Kidney (tissue), 22 donors: ENCODE measurements at places on chromosomes 2 and 18.

DNA sequence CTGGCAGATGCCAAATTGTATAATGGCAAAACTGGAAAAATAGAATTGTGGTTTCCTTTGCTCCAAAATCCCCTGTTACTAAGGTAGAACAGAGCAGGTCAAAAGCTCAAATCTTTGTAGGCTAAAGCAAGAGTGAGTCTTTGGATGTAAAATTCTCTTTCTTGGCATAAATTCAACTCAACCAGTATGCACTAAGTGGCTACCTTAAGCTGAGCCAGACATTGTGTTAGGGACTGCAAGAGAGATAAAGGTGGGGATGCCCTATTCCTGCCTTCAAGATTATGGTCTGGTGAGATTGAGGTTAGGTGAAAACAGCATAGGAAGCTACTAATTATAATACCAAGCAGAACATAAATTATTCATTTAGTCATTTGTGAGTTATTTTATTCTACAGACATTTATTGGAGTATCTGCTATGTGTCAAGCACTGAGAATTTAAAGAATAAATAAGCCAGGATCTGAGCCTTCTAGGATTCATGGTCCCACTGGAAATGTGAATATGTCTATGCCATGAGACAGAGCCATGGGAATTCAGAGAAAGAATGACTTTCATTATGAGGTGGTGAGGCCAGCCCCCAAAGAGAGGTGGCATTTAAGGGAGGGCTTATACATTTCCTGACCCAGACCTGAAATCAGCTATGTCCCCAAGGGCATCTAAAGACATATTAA lies 198.0 kb upstream of the NCKAP5 start:
- no peak for DNase-seq

- no peak for DNase-seq
These were observed 604.3 kb upstream of the POU3F3 start for GRCh38 chr2:104249629-104250028.

- no peak for DNase-seq
These were observed 10.4 kb upstream of the FAM228A start for GRCh38 chr2:24164416-24164973.

DNA sequence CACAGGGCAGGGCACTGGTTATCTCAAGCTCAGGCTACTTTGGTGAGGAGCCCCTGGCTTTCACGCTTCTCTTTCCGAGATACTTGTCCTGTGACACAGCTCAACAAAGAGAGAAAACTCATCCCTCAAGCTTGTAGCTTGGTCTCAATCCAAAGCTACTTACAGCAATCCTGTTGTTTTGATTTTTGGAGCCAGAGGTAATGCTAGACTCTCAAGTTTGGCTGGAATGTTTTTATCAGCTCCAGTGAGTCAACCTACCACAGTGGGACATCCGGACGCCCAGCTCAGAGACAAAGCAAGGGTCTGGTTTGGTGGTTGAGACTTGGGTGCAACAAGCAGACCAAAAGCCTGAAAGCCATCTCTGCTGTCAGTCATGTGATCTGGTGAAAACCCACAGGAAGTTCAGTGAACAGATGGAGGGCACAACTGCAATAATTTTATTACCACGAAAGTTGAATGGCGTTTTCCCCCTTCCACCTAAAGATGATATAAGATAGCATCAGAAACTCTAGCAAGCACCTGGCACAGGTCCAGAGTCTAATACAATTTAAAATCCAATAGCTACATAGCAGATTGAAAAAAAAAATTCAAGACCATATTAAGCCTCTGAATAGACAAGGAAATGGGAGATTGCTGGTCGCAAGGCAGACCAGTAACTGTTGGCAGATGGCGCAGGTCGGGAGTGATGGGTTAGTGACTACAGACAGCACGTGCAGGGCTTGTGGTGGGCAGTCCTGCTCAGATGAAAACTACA lies 102.3 kb upstream of the SMAD7 start:
- DNase-seq, result no peak

- no peak for DNase-seq
These were observed 220.9 kb upstream of the REV1 start for GRCh38 chr2:99710721-99711120.

- peak; percentile 72 for DNase-seq
These were observed 207.1 kb upstream of the SLC8A1 start for GRCh38 chr2:40658941-40659340.

GRCh38 chr18:36458306-36458705 lies 160.8 kb downstream of the FHOD3 start:
- no peak for DNase-seq

DNA sequence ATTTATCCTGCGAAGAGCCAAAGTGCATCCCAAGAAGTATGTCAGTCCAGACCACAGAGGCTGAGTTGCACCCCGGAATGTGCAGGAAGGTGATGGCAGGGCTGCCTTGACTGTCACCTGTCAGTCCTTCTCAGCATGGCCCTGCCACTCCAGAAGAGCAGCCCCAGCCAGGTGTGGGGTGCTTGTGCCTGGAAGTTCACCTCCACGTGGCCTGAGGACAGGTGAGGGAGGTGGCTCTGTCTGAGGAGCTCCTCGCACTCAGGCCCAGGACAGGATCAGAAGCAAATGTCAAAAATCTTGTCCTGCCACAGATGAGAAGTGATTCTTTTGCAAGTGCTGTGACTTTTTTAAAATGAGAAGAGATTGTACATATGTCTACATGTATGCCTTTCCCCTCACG lies 31.4 kb upstream of the B3GNT7 start:
- DNase-seq, result no peak

- DNase-seq, result no peak
These were observed 12.9 kb downstream of the CD226 start for GRCh38 chr18:69934601-69935265.

DNA sequence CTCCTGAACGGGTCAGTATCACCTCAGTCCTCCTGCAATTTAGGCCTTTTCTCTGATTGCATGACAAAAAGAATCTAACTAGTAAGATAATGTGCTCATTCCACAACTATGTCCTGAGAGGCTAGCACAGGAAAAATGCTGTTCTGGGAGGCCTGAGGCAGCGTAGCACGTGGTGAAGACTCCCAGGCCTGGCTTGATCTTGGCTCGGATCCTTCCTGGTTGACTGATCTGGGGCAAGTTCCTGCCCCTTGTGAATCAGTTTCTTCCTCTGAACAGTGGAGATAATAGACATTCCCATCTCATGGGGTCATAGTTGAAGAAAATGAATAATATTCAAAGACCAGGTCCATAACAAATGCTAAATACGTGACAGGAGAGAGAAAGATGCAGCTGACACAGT lies 12.3 kb downstream of the FBLN7 start:
- DNase-seq, result no peak

DNA sequence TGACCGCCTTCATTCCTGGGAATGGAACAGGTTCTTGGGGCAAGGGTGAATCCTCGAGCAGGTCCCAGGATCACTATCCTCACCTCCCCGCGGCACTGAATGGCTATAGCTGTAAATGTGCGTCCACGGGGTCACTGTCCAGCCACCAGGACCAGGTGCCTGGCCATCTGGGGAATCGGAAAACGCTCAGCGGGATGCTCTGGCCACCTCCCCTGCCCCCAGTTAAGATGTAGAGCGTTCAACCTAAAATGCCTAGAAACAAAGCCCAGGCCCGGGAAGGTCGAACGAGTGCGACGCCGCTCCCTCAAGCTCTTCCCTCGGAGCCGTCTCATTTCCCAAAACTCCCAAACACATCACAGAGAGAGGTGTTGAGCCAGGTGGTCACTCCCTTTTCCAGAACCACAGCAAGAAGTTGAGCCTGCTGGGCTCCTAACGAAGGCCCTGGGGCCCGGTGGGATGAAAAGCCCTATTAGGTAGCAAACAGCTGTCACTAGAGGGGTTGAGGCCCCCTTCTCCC lies 795 bp upstream of the CAPN10 start:
- DNase-seq, result no peak

- DNase-seq, result no peak
These were observed 92.3 kb downstream of the CCDC93 start for GRCh38 chr2:117921520-117921919.

DNA sequence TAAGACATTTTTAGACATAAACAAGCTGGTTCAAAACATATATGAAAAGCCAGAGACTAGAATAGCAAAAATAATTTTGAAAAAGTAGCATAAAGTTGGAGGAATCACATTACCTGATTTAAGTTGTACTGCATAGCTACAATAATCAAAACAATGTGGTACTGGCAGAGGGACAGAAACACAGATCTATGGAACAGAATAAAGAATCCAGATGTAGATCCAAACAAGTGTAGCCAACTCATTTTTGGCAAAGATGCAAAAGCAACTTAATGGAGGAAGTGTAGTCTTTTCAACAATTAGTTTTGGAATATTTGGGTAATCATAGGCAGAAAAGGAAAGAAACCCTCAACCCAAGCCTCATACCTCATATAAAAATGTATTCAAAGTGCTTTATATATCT lies 278.7 kb upstream of the ZNF521 start:
- DNase-seq, result no peak

DNA sequence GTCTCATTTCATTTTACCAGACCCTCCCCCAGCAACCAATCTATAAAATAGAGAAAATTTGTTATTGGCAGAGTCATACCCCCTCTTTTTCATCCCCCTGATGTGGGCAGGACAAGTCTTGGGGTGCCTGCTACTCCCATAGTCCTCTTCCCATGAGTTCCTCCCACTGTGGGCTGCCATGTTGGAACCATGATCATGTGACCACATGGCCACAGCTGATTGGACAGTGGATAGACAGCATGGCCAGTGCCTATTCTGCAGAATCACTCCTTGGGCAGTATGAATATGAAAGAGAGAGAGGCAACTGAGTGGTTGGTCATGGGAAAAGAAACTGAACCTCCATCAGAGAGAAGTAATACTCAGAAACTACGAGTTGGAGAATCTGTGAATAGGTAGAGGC lies 84.9 kb downstream of the PDCL3 start:
- no peak for DNase-seq

DNA sequence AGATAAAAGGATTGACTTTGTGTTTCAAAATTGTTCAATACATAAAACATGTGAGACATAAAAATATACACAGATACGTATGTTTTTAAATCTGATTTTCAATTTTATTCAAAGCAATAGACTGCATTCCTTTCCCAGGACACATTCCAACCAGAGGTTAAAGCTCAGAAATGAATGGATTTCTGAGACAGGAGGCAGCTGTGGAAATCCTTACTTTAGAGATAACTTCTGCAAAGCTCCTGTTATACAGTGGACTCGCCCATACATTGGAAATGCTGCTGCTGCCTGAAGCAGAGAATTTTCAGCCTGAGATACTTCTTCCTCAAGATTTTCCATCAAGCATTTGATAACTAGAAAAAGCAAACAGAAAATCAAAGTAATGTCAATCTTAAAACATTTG lies 43.8 kb downstream of the THADA start:
- no peak for DNase-seq

GRCh38 chr2:85725451-85725850 lies 28.3 kb upstream of the ATOH8 start:
- no peak for DNase-seq

- DNase-seq, result peak; percentile 91
These were observed 4.2 kb upstream of the PAX8 start for GRCh38 chr2:113282747-113283533.

DNA sequence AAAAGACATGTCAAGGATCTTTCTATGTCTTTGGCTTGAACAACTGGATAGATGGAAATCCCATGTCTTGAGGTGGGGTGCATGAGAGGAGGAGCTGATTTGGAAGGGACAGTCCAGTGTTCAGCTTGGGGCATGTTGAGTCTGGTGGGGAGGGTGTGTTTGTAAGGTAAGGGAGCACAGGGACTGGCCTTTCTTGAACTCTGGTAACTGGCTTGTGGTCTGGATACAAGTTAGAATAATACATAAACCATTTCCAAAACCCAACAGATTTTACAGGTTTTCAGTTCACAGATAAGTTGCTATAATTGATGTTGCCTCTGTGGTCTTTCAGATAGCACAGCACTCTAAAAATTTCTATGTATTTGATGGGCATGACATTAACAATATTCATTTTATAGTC lies 24.2 kb downstream of the RHBDD1 start:
- no peak for DNase-seq

- DNase-seq, result no peak
These were observed 574.7 kb upstream of the SLC8A1 start for GRCh38 chr2:41026613-41027012.

DNA sequence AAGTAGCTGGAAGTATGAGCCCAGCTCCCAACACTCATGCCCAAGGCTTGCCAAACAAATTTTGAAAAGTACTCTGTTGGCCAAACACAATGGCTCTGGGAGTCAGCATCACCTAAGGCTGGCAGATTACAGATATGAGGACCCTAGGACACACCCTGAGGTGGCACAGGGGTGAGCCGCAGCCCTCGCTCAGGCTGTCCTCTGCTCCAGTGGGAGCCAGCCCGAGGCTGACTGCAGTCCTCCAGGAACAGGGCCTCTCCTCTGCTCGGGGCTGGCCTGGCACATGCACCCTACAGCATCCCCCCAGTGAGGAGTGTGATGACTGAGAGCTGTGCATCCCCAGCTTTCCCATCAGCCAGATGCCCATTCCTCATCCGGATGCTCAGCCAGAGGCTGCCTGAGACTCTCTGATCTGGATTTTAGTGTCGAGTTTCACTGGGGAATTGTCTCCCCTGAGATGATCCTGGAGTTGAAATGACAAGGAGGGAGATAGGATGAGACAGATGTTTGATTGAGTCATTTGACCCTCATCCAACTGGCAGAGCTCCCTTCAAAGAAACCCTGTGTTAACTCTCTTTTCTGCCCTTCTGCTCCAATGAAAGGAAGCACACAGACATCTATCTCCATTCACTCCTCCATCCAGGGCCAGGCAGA lies 269.3 kb upstream of the NCKAP5 start:
- no peak for DNase-seq

DNA sequence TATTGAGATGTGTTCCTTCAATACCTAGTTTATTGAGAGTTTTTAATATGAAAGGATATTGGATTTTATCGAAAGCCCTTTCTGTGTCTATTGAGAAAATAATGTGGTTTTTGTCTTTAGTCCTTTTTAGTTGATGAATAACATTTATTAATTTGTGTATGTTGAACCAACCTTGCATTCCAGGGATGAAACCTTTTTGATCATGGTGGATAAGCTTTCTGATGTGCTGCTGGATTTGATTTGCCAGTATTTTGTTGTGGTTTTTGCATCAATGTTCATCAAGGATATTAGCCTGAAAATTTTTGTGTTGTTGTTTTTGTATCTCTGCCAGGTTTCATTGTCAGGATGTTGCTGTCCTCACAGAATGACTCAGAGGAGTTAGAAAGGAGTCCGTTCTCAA lies 1710.4 kb downstream of the SUCLG1 start:
- DNase-seq, result no peak

- DNase-seq, result no peak
These were observed 323.6 kb upstream of the HS6ST1 start for GRCh38 chr2:128642316-128642715.

- no peak for DNase-seq
These were observed 77.1 kb downstream of the SPRED2 start for GRCh38 chr2:65355186-65355831.

GRCh38 chr2:182763311-182763912 lies 47.4 kb downstream of the DNAJC10 start:
- no peak for DNase-seq

GRCh38 chr2:109647636-109648035 lies 33.5 kb downstream of the SOWAHC start:
- DNase-seq, result no peak

GRCh38 chr2:241154915-241155314 lies 4.6 kb downstream of the PPP1R7 start:
- no peak for DNase-seq

GRCh38 chr2:224517963-224518362 lies 67.2 kb downstream of the CUL3 start:
- DNase-seq, result no peak
